PC-3 (cell line): ENCODE measurements at places on chromosomes 3 and 15. TPM values are rescaled to one million over a fixed set of nuclear protein-coding genes. Genes with fewer than 3 reads are reported as not detected.

Gene ATP2C1
- 34.0 and 49.1 TPM in 2 replicates for total RNA-seq

DNA sequence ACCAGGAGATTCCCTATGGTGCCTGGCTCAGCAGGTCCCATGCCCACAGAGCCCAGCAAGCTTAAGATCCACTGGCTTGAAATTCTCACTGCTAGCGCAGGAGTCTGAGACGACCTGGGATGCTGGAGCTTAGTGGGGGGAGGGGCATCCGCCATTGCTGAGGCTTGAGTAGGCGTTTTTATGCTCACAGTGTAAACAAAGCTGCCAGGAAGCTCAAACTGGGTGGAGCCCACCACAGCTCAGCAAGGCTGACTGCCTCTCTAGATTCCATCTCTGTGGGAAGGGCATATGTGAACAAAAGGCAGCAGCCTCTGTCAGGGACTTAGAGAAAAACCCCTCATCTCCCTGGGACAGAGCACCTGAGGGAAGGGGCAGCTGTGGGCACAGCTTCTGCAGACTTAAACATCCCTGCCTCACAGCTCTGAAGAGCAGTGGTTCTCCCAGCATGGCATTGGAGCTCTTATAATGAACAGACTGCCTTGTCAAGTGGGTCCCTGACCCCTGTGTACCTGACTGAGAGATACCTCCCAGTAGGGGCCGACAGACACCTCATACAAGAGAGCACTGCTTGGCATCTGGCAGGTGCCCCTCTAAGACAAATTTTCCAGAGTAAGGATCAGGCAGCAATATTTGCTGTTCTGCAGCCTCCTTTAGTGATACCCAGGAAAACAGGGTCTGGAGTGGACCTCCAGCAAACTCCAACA lies 231.5 kb upstream of the SETMAR start:
- H3K4me3 ChIP-seq: no peak overlapping the region
- no peaks in the 10 kb centered on the region for H3K27me3 ChIP-seq

- H3K4me3 ChIP-seq: no peak overlapping the region
- DNase-seq: peak; percentile 16
- H3K27ac ChIP-seq: no peak overlapping the region
- H3K4me1 ChIP-seq: no peaks in the 10 kb centered on the region
- no peaks in the 10 kb centered on the region for H3K36me3 ChIP-seq
These were observed 134.9 kb downstream of the GAP43 start for GRCh38 chr3:115758076-115758763.

Gene PFN2
- 213 and 284 TPM in 2 replicates for total RNA-seq

GRCh38 chr3:169964176-169964575 lies 2.4 kb upstream of the SEC62 start:
- H3K27ac ChIP-seq: no peak overlapping the region
- peaks cover 15% of the 10 kb centered on the region for H3K4me1 ChIP-seq
- no peaks in the 10 kb centered on the region; the same call in 1 of the 2 replicates for H3K36me3 ChIP-seq

DNA sequence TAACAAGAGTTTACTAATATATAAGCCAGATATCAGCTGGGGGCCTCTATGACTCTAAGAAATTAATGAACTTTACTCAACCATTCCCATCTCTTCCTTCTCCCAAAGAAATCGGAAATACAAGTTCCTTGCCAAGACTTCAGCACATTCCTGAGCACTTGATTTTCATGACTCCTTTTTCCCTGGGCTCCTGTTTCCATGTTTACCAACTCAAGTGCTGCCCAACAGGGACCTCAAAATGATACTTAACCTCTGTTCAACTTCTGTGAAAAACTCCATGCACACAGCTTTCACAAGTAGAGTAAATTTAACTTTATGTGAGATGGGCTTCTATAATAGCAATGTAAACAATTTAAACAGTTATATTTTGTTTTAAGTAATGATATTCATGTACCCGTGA lies 315.8 kb upstream of the CDIN1 start:
- no peaks in the 10 kb centered on the region for H3K27me3 ChIP-seq
- no peaks in the 10 kb centered on the region for H3K4me1 ChIP-seq
- no peak overlapping the region for H3K4me3 ChIP-seq
- no peaks in the 10 kb centered on the region for H3K36me3 ChIP-seq

Gene GPR87
- 13.3 and 14.5 TPM in 2 replicates for total RNA-seq

Gene SV2B
- total RNA-seq: not detected in 2 replicates

GRCh38 chr3:58251631-58252035 lies 14.0 kb downstream of the ABHD6 start:
- no peaks in the 10 kb centered on the region for H3K27me3 ChIP-seq
- DNase-seq: no peak
- no peak overlapping the region for H3K27ac ChIP-seq
- no peaks in the 10 kb centered on the region for H3K36me3 ChIP-seq

GRCh38 chr15:71599418-71600151 lies 210.8 kb upstream of the NR2E3 start:
- H3K4me3 ChIP-seq: no peak overlapping the region
- no peak overlapping the region for H3K27ac ChIP-seq
- no peaks in the 10 kb centered on the region for H3K27me3 ChIP-seq
- no peaks in the 10 kb centered on the region for H3K4me1 ChIP-seq

DNA sequence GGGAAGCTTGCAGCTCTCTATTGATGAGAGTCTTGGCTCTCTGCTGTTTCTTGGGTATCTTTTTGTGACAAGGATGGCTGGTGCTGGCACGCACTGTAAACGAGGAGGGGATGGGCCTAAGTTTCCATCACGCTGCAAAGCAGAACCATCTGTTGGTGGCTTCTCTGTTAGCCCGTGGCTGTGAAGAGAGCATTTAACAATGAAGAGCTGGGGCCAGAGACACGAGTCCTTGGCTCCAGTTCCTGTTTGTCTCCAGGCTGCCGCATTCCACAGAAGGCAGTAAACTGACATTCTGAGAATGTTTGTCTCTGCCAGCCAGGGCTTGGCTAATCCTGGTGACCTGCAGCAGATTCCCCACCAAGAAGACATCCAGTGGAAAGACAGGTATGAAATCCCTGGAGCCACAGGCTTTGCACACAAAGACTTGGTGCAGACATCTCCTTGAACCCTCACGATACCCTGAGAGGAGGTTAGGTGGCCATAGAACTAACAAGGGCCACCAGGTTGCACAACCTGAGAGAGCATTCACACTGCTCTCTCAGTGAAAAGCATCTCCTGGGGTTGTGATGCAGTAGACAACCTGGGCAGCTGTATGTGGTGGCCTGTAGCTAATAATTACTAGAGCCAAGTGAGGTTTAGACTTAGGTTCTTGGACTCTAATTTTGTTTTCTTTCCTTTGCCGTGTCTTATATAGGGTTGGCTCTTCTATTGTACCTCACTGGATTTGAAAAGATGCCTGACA lies 130.9 kb downstream of the ASB7 start:
- peaks cover 22% of the 10 kb centered on the region for H3K4me1 ChIP-seq
- H3K27me3 ChIP-seq: no peaks in the 10 kb centered on the region
- peak; percentile 65 for DNase-seq
- no peak overlapping the region for H3K4me3 ChIP-seq
- no peaks in the 10 kb centered on the region for H3K36me3 ChIP-seq
- peak overlapping the region; percentile 74 for H3K27ac ChIP-seq

GRCh38 chr15:69891070-69891536 lies 206.6 kb downstream of the TLE3 start:
- H3K36me3 ChIP-seq: no peaks in the 10 kb centered on the region
- peaks cover 63% of the 10 kb centered on the region for H3K27me3 ChIP-seq
- no peak overlapping the region for H3K4me3 ChIP-seq
- no peak overlapping the region for H3K27ac ChIP-seq
- H3K4me1 ChIP-seq: no peaks in the 10 kb centered on the region
- DNase-seq: no peak

Gene CLDN16
- total RNA-seq: not detected in 2 replicates

Gene MAGEL2
- total RNA-seq: not detected in 2 replicates

DNA sequence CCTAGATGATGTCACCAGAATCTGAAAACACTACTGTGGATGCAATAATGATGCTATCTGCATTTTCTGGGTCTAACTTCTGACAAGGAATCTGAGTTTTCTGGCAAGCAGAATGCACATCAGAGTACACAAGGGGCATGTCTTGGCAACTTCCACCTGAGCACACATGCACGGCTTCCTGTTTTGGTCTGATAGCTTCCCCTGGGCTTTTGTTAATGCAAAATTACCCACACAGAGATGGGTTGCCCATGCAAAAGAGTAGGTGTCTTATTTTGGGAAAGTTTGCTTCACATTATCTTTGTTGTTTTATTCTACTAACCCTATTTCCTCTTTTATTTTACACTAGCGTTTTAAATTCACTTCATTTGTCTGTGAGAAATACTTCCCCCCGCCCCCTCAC lies 74.2 kb upstream of the SATB1 start:
- H3K4me3 ChIP-seq: no peak overlapping the region
- H3K36me3 ChIP-seq: no peaks in the 10 kb centered on the region
- no peak overlapping the region for H3K27ac ChIP-seq
- peaks cover 17% of the 10 kb centered on the region for H3K4me1 ChIP-seq
- DNase-seq: no peak
